Stimulated activated CD8-positive, alpha-beta memory T cell treated with anti-CD3 and anti-CD28 coated beads, Interleukin-4, amount 100 ng/mL, for 4 hours (primary cell): ENCODE measurements at places on chromosomes 6 and 20.

DNA sequence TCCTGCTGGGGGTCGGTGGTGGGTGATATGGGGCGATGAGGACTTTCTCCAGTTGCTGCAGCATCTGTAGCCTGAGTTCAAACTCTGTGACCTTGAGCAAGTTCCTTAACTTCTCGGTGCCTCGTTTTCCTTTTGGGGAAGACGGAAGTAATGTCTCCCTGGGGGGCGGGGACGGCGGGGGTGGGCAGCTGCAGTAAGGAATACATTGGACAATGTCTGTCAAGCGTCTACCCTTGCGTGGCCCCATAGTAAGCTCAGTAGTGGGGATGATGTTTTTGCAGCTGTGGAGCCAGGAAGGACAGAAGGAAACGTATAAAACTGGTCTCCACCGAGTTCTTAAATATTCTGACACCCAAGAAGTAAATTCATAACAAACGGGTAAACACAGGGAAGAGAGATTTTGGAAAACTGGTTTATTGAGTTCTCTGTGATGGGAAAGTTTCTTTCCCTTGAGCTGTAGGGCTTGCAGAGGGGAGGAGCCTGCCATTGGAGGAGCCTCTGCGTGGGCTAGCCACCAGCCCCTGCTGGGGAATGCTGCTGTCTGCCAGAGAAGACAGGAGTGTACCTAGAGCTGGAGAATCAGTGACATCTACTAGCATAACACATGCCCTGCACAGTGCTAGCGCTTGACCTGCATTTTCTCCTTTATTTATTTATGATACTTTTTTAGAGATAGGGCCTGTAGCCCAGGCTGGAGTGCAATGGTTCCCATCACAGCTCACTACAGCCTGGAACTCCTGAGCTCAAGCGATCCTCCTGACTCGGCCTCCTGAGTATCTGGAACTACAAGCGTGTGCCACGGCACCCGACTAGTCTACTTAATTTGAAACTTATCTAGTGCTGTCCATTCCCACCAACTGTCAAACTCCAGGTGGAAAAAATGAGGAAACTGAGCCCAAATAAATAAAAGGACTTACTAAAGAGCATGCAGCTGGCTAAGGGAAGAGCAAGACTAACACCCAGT, 1.2 kb upstream of the ACSS1 start:
- no peak for DNase-seq

GRCh38 chr6:66226109-66226508, 519.1 kb upstream of the EYS start:
- no peak for DNase-seq

DNA sequence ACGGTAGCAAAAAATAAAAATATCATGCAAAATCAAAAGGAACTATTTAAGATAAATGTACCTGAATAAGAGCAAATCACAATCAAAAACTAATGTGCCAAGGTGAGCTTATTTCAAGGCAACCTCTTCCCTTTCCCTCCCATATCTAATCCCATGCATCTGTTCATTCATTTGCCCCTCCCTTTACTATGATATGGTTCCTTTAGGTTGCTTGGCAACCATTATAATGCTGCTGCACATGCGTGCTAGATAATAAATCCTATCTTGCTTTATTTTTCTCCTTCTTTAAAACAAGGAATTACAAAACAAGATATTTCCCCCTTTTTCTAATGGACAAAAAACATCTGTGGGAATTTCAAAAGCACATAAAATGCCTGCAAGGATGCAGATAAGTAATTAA, 318.2 kb upstream of the POU3F2 start:
- no peak for DNase-seq

- no peak for DNase-seq
Measured at GRCh38 chr6:27836783-27837624, 75.2 kb downstream of the OR2B2 start.

- DNase-seq, result no peak
Measured at GRCh38 chr20:17225851-17226409, 910 bp upstream of the PCSK2 start.
